ENCODE measurements at places on chromosomes 2 and 18.
A peak's percentile ranks its signal among the peaks of the same experiment; 100 is the strongest.

DNA sequence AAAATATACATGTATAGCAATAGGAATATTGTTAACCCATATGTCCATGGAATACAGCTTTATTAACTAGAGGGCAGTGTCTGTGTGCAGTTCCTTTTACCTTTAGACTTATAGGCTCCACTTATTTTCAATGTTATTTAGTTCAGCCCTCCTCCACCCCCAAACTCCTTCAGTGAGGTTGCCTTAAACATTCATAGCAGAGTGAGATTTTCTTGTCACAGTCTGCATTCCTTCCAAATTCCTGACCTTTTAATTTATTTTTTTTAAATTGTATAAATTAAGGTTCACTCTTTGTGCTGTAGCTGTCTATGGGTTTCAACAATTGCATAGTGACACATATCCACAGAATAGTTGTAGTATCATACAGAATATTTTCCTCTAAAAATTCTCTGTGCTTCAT, 30.9 kb downstream of the TFPI start:
- no peak for DNase-seq

GRCh38 chr18:29418136-29418535, 1241.2 kb upstream of the CDH2 start:
- peak; percentile 65 for DNase-seq

GRCh38 chr2:231017231-231017598, 20.1 kb upstream of the C2orf72 start:
- peak; percentile 2 for DNase-seq

DNA sequence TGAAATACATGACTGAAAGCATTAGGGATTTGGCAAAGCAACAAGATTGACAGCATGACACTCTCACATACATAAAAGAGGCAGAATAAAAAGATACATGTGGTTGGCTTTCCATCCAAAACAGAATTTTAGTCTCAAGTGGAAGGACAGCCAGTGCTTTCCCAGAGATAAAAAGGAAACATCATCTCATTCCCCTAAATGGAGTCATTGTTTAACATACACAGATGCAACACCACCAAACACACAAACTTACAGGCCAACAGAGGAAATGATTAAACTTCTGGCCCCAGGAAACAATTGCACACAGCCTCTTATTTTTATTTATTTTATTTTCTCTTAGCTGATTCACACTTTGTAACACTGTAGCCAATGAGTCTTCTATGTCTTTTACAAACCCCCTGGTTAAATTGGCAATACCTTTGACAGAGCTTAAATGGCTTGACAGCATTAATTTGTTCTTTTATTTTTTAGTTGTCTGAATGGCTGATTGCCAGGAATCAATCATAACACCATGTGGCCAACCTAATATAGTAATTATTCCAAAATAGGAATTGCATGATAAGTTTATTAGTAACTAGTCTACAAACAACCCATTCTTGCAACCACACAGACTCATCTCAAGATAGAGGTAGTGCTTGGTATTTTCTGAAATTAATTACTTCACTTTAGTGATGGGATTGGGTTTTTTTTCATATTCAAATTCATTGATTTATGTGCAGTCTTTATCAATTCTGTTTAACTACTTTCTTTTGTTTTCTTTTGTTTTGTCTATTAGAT, 190.5 kb downstream of the RND3 start:
- peak; percentile 39 for DNase-seq
